Lung microvascular endothelial cell (primary cell): ENCODE measurements at places on chromosomes 3 and 15. TPM values are rescaled to one million over a fixed set of nuclear protein-coding genes. Genes with fewer than 3 reads are reported as not detected.

DNAH12 gene
- total RNA-seq = under 0.01 TPM in 1 of 2 replicates, not detected in the other

ESYT3 gene
- not detected in 2 replicates for total RNA-seq

PLSCR5 gene
- total RNA-seq = not detected in 2 replicates

ABTB1 gene
- total RNA-seq = 5.7 and 8.5 TPM in 2 replicates

FGF7 gene
- total RNA-seq = not detected in 2 replicates

DNA sequence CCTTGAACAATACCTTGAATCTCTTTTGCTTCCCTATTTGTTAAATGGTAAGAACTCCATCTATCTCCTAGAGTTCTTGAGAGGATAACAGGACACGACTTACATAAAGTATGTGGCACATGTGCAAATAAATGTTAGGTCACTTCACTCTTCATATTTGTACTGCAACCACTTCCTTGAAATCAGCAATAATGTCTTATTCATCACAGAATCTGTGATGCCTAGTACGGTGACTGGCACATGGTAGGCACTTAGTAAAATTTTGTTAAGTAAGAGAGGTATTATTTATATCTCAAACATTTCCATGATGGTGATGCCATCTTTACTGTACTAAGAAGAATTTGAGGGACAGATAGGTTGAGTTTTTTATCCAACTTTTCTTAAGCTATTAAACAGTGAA lies 14.3 kb downstream of the CD47 start:
- DNase-seq = no peak

DNA sequence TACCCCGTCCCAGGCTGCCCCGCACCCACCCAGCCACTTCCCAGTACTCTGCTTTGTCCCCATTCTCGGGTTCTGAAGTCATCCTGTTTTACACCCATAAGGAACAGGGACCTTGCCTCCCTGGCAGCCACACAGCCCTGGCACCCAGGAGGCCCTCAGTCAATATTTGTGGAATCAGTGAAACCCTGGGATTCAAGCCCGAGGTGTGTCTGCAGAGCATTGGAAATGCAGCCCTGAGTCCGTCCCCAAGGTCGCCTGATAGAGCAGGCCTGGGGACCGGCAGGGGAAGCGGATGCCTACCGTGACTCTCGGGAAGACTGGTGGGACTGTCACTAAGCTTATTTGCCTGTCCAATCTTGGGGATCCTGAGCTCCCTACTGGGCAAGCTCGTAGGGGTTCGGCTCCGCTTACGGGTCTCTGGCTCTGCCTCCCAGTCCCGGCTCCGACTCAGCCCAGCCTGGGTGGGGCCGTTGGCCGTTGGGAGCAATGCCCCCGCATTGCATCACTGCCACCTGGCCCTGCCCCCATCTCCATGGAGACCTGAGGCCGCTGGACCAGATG lies 64.4 kb upstream of the TAMM41 start:
- no peak for DNase-seq

- no peak for DNase-seq
Observed at GRCh38 chr15:73394782-73395181, 26.0 kb upstream of the HCN4 start.

GRCh38 chr3:63429905-63430304 lies 151.8 kb downstream of the SYNPR start:
- DNase-seq = no peak

DNA sequence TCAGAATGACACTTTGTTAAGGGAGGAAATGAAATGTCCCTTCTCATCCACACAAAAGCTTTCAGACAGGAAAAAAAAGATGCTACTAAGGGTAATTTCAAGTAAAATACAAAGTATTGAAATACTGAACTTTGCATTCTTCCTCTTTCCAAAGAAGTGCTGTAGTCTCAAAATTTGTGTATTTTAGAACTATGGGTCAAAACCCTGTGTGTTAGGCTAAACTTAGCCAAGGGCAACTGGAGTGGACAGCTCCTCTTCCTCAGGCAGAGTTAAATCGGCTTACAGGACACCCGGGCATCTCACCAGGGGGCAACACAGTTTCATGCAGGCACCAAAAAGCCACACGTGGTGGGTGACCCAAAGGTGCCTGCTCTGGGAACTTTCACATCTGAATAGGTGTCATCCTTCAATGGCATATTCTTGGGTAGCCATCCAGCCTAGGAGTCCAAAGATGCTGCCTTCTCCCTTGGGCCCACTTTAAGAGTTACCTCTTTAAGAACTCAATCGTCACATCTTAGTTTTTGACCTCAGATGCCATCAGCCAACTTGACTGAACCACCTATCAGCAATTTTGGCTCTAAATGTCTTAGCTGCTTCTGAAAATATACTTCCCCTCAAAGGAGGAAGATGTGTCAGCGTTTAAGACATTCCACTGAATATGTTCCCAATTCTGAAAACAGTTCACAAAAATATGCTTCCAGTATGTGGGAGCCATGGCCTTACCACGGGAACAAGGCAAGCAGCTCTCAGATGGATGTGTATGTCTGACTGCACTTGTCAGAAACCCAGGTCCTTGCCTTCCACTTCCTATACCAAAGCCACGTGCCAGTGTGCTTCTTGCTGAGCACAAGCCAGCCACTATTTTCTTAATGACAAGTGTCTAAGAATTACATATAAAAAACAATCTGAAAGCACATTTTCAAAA lies 32.2 kb upstream of the MUC13 start:
- no peak for DNase-seq

- DNase-seq = no peak
Observed at GRCh38 chr3:37029111-37029510, 35.8 kb downstream of the MLH1 start.

DNA sequence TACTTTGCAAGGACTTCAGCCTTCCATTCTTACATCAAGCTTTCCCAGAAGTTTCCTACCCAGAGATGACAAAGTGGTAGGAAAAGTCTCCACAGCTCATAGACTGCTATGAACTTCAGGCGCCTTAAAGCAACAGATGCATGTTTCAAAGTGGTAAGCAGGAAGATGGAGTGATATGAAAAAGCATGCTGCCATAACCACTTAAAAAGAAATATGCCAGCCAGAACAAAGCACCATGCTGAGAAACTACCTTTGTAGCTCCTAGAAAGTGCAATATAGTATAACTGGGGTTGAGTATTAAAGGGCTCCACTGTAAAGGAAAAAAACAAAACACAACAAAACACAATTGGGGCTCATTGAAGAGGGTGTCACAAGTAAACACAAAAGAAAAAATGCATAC lies 192.4 kb upstream of the STRIT1 start:
- DNase-seq = no peak

DNA sequence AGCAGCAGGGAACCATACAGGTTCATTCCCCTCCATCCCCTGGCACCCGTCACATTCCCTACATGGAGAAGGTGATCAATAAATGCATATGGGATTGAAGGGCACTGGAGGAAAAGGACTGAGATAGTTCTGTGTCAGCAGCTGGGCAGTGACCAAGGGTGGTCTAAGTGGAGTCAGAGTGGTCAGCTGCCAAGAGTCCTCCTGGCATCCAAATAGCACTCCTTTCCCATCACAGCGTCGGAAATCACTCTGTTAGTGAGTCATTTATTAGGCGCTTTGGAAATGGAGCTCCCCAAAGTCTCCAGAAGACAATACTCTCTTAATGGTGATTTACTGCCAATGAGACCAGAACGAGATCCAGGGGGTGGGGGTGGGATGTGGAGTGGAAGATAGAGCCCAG lies 6.8 kb upstream of the TRH start:
- DNase-seq = no peak

DNA sequence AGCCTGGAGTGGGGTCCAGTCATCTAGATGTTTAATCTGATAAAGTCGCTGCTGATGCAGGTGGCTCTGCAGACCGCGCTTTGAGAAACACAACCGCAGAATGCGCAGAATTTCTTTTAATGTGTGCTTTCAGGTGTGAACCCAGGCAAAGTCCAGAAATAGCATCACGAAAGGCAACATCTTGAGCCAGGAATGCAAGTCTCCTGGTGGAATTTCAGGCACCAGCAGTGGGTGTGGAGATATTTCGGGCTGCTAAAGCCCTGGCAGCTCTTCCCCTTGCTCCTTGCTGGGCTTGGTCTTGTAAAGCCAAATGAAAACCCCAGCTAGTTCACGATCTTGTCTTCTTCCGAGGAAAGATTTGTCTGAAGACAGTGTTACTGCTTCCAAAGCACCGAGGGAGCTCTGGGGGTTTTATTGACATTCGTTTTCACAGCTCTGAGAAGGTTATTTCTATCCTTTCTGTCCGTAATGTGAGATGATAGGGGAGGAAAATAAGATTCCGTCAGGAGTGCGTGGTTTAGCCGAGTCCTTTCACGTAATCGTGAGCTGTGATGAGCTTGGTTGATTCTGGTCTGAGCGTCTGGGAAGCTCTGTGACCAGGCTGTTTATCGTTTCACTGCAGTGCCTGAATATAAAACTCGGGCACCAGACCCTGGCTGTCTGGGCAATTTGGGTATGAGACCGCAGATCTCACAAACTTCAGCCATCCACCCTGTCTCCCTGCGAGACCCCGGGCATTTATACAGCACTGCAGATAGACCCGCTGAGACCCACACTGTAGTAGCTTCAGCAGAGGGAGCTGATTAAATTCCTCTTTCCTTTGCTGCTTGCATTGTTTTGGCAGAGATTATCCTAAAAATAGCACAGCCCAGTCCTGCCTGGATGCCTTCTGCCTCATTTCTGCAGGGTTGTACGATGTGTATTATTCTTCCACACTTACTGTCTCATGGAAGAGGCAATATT lies 67.0 kb upstream of the SLC25A26 start:
- DNase-seq = no peak

GRCh38 chr3:52528586-52529375 lies 4.9 kb downstream of the NT5DC2 start:
- DNase-seq = no peak

DNA sequence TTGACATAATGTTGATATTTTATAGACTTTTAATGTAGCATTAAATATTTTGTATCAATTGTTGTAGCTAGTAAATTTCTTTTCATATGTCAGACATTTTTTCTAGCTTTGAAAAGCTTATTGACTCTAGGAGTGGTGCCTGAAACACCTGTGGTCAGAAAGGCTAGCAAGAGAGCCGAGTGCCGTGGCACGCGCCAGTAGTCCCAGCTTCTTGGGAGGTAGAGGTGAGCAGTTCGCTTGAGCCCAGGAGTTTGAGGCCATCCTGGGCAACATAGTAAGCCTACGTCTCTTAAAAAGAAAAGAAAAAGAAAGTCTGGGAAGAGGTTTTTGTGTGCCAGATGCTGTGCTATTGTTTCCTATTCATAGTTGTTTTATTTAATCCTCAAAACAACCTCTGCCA lies 198.2 kb downstream of the FEZF2 start:
- DNase-seq = no peak

DNA sequence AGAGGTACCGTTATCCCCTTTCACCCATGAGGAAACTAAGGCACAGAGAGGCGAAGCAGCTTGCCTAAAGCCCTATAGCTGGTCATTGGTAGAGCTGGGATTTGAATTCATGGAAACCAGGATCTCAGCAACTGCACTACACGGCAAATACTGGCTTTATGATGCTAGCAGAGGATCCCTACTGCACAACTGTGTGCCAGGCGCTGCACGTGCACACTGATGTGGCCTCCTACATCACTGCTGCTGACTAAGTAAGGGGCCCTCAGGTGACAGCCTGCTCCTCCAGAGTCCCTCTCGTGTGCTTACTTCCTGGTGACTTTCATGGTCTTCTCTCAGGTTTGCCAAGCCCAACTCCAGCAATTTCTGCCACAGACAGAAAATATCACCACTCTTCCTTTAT lies 3.4 kb upstream of the POLG start:
- no peak for DNase-seq
